ENCODE measurements at places on chromosomes 16 and 17.

DNA sequence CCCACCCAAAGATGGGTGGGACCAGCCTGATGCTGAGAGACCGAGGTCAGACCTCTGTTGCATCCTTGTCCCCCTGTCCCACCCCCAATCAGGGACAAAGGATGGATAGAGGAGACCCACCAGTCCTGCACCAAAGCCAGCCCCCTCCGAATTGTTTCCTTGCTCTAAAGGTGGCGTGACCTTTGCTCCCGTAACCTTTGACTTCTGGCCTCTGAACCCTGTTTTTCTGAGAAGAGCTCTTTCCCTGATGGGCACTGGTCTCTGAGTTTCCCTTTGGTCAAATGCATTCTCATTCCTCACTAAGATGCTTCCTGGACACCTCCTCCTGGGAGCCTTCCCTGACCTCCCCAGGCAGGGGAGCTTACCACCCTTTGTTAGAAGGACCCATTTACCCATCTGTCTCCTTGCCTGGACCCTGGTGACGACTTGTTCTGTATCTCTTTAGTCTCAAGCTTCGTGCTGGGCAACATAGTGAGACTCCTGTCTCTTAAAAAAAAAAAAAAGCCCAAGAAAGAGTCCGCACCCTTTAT, 5.3 kb upstream of the NEUROD2 start:
- DNase-seq = no peak

GRCh38 chr17:43791589-43791988, 11.4 kb downstream of the CFAP97D1 start:
- no peak for DNase-seq

DNA sequence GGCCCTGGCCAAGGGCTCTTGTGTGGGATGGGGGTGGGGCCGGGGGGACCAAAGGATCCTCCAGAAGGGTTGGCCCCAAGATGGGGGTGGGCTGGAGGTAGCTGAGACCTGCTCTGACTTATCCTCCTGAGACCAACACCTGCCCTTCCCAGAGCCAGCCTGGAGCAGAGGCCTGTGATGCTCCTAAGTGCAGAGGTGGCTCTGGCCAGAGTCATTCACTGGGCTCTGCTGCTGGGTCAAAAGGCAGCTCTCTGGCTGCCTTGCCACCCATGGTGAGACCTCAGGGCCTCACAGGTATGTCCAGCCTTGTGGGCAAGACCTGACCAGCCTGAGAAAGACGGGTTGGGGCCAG, 393 bp downstream of the SERPINF2 start:
- DNase-seq = no peak

DNA sequence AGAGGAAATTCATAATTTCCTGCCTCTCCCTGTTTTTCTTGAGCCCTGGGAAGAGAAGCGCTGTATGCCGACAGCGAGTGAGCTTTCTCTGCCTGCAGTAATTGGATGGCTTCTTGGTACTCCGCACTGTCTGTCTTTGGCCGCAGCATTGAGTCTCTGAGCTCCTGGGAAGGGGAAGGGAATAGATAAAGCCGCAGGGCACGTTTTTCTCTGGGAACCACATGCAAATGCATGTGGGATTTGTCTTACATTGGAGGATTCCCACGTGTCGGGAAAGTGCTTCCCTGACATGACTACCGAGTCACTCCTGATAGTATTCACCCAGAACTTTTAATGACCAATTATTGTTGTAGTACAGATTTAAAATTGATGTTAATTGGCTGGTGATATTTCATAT, 385.9 kb downstream of the CPPED1 start:
- no peak for DNase-seq

DNA sequence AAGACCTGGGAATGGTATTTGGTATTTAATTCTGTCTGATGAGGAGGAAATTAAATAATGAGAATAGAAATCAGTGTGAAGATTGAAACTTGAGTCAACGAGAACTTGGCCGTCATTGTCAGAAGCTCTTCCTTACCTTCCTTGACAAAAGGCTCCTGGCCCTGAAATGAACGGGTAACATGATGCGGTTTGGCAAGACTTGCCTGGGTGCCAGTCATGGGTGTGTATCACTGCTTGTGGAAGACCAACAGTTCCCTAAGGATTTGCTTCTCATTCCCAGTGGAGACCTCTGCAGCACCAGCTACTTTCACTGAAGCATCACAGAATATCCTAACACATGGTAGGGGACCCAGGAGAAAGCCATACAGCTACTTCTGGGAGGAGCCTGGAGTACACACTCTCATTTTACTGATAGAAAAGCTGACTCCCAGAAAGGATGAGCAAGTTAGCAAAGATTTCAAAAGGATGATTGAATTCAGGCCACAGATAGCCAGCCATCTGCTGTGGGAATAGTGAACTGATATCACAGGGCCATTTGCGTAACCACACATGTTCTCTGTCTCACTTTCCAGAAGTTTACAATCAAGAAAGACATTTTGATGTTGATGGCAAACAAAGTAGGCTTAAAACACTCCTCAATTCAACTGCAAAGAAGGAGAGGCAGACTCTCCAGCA, 258.1 kb upstream of the SALL1 start:
- no peak for DNase-seq

- DNase-seq = no peak
Observed at GRCh38 chr16:66936462-66936861, 1.1 kb downstream of the CES2 start.

DNA sequence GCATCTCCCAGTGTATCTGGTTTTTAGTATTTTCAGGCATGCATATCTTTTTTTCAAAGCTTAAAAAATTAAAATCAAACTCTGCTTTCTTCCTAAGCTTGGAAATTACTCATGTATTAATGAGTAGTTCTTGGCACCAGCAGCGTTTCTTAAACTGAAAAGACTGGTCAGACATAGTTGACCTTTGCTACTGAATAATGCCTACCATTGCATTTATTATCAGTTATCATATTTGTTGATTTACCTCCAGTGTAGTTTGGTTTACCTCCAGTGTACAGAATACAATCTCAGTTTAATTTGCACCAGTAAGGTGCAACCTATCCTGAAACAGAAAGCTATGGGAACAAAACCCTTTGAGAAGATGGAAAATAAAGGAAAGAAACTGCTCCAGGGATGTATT, 34.5 kb upstream of the EVI2A start:
- DNase-seq = no peak
